ENCODE measurements at places on chromosomes 2 and 18.

GRCh38 chr18:22830511-22830910 is 102.6 kb upstream of the RBBP8 start:
- no peak for DNase-seq

DNA sequence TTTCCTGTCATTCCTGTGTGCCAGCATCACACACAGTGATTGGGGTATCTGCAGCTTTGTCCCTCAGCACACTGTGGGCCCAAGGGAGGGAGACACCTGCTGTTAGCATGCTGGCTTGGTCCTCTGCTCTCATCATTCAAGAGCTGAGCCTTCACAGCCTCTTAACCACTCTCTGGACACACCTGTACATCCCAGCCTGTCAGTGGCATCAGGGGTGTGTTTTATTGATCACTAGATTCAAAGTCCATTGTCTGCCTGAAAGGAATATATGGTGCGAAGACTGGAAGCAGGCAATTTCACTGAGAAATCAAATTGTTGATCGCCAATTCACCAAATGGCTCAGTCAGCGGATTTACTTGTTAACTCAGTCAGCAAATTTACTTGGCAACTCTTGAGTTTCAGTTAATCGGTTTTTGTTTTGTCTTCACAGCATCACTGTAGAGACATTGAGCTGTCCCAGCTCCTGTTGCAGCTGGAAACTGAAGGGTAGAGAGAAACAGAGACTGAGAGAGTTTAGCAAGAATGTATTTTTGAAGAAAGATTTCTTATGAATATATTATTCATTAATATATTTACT is 56.3 kb upstream of the TMEM200C start:
- no peak for DNase-seq

DNA sequence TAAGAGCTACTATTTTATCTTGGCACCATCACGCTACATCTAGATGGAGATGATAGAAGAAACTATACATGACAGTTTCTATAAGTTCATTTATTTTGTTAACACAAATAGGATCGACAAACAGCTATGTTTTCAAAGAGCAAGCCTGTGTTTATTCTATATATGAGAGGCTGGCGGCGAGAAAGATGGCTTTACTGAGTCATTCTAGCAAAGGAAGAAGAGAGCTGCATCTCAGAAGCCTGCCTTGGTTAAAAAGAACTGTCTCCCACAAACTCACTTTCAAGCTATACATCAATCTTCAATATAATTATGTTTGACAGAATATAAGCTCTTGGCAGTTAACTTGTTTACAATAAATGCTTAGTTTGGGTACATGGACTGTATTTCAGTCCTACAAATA is 13.0 kb downstream of the SATB2 start:
- DNase-seq, result no peak

- no peak for DNase-seq
Measured at GRCh38 chr2:106130251-106130998, 63.7 kb downstream of the UXS1 start.

- no peak for DNase-seq
Measured at GRCh38 chr18:3279201-3280185, 17.6 kb downstream of the MYL12B start.

GRCh38 chr2:229422063-229422462 is 151.0 kb upstream of the PID1 start:
- no peak for DNase-seq

GRCh38 chr2:240400371-240401161 is 34.9 kb upstream of the GPC1 start:
- no peak for DNase-seq

- no peak for DNase-seq
Measured at GRCh38 chr2:635687-636621, 41.3 kb downstream of the TMEM18 start.

- no peak for DNase-seq
Measured at GRCh38 chr18:10872304-10872703, 277.1 kb downstream of the PIEZO2 start.

- no peak for DNase-seq
Measured at GRCh38 chr2:214649440-214650205, 159.9 kb downstream of the BARD1 start.

DNA sequence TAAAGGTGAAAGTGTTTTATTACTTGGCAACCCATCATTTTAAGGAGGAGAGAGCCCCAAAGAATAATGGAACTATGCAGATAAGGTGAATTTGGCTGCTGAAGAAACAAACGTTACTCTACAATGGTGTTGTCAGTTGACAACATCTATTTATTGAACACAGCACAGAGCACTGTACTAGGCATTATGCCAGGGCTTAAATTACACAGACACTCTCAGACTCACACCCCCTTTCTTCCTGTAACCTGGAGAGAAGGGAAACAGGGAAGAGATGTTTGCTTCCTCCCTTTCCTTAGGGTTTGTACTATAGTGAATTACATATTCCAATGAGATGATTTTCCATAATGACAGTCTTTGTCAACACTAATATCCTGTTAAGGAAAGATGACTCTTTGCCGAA is 94.0 kb upstream of the ATP5MC3 start:
- DNase-seq, result no peak

GRCh38 chr2:62396880-62397279 is 109.1 kb downstream of the TMEM17 start:
- DNase-seq, result no peak

- DNase-seq, result no peak
Measured at GRCh38 chr2:3288470-3289170, 89.0 kb downstream of the EIPR1 start.

- no peak for DNase-seq
Measured at GRCh38 chr2:217795067-217795466, 207.7 kb downstream of the TNS1 start.

- peak; percentile 82 for DNase-seq
Measured at GRCh38 chr2:94982675-94983074, 42.8 kb upstream of the MAL start.

Measured in Daoy (cell line).